ENCODE measurements at places on chromosomes 3 and 15.

DNA sequence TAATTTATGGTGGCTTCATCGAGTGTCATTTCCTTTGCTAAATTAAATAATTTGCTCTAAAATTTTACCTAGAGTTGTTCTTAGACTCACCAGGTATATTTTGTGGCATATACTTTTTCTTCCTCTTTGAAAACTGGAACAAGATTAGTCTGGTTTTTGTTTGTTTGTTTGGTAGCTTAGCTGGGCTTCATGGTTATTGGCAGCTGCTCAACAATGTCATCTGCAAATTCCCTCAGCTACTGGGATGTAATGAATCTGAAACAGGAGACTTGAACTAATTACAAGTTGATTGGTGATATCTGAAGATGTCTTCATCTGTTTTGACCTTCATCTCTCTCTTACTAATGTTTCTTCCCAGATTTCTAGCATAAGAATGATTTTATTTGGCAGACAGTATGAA is 270.5 kb upstream of the P2RY1 start:
- no peak for DNase-seq

- DNase-seq, result no peak
These were observed 1080.9 kb upstream of the CADM2 start for GRCh38 chr3:83877910-83878309.

DNA sequence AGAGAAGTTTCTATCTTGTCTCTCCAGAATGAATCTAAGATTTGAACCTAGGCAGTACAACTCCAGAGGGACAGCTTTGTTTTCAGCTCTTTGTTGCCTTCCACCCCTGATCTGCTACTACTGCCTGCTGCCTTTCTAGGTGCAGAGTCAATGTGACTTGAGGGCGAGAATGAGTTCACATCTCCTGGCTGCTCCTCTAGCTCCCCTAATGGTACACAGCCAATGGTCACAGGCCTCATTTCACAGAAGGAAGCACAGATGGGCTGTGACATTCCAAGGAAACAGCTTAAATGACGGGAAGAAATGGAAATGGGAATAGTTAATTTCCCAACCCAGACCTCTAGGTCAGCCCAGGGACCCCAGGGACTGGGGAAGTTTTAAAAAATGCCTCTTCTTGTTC is 32.4 kb downstream of the FAM43A start:
- no peak for DNase-seq

GRCh38 chr3:138332472-138333073 is 2.9 kb upstream of the NME9 start:
- no peak for DNase-seq

- DNase-seq, result no peak
These were observed 125.0 kb upstream of the SMAD3 start for GRCh38 chr15:66940368-66940767.

DNA sequence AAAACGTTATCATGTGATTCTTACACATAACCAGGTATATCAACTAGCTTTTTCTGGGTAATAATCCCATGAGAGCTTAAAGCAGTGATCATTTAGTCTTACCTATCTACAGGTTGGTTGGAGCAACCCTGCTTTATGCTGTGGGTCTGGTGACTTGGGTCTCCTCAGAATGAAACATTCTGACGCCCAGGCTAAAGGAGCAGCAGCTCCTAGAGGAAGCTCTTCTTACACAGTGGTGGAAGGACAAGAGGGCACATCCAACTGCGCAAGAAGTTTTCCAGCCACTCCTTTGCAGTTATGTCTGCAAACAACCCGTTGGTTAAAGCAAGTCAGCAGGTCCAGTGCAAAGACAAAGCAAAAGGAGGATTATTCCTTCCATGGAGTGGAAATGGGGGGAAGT is 377.5 kb downstream of the EDEM1 start:
- no peak for DNase-seq

GRCh38 chr3:108221393-108221792 is 831 bp downstream of the IFT57 start:
- DNase-seq, result no peak

- no peak for DNase-seq
These were observed 946.1 kb downstream of the SQOR start for GRCh38 chr15:46580924-46581323.

DNA sequence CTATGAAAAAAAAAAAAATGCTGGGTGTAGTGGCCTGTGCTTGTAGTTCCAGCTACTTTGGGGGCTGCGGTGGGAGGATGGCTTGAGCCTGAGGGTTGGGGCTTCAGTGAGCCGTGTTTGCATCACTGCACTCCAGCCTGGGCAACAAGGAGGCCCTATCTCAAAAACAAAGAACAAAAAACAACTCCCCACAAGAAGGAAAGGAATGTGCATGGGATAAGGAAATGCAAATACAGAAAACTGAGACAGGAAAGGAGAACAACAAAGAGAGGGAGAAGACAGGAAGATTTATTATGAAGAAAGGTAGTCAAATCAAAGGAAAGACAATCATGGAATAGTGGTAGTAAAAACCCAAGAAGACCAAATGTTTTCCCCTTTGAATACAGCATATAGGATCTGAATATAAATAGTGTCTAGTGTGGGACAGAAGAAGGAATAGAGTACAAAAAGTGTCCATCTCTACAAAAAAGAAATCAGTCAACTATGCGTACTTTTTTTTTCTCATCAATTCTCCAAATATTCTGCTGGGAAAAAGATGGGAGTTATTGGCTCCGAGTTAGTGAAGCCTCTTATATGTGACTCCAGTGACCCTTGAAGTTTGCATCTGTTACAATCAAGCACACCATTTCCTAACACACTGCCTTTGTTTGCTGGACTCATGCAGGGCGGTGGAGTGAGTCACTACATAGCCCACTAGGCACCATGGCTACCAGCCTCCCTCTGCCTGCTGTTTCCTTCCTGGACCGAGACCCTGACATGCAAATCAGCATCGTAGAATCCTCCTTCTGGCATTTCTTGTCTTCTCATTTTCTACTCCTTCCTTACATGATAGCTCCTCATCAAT is 101.2 kb upstream of the PTX3 start:
- DNase-seq, result no peak

GRCh38 chr3:7489417-7489816 is 628.5 kb downstream of the GRM7 start:
- DNase-seq, result no peak

DNA sequence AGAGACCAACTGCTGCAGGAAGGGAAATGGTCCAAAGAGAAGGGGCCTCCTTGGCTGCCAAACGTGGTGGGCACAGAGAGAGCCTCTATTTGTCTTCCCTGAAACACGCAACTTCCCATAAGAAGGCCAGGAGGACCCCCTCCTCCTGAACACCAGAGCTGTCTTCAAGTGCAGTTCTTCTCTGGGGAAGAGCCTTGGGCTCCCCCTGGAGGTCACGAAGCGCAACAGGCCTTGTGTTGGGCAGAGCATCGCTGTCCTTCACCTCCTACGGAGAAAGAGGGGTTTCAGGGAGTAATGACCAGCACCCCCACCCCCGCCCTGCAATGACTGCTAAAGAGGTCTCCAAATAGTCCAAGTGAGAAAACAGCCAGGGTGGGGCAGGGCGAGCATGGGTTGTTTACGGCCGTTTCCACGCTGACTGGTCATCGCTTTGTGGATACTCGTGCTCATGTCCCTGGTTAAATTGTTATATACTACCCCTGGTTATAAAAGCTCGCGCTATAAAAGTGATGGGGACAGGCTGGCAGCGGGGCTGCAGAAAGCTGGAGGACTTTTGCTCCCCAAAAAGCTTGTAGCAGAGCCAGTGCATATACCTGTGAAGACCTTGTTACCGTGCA is 397.5 kb upstream of the ATP10A start:
- peak; percentile 18 for DNase-seq

- DNase-seq, result no peak
These were observed 163.8 kb downstream of the EBLN2 start for GRCh38 chr3:73225146-73225855.

DNA sequence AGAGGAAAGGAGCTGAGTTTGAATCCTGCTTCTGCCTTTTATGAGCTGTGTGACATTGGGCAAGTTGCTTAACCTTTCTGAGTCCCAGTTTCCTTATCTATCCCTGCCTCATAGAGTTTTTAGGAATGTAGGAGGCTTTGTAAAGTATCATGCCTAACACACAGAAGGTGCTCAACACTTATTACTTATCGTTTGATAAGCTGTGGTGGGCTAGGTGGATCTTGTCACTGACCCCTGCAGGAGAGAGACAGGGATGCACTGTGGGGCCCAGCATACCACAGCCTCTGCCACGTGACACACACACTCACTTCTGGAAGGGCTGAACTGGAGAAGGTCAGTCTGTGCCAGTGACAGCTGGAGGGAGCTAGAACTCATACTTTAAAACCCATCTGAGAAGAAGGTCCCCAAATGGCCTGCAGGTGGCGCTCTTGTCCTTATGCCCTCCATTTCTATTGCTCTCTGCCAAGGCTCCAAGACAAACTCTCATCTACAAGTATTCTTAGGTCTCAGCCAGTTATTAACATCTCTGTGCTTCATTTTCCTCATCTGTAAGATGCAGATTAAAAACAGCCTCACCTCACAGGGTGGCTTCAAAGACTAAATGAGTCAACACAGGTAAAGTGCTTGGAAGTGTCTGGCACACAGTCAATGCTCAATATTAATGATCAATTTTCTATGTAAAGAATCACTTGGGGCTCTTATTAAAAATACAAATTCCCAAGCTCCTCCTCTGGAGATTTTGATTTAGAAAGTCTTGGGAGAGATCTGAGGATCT is 57.5 kb upstream of the HACD2 start:
- DNase-seq, result peak; percentile 64

Measured in DND-41 (cell line).